ENCODE measurements at places on chromosomes 2 and 18.

GRCh38 chr2:96977631-96978195 is 8.7 kb downstream of the FAM178B start:
- no peak for DNase-seq

DNA sequence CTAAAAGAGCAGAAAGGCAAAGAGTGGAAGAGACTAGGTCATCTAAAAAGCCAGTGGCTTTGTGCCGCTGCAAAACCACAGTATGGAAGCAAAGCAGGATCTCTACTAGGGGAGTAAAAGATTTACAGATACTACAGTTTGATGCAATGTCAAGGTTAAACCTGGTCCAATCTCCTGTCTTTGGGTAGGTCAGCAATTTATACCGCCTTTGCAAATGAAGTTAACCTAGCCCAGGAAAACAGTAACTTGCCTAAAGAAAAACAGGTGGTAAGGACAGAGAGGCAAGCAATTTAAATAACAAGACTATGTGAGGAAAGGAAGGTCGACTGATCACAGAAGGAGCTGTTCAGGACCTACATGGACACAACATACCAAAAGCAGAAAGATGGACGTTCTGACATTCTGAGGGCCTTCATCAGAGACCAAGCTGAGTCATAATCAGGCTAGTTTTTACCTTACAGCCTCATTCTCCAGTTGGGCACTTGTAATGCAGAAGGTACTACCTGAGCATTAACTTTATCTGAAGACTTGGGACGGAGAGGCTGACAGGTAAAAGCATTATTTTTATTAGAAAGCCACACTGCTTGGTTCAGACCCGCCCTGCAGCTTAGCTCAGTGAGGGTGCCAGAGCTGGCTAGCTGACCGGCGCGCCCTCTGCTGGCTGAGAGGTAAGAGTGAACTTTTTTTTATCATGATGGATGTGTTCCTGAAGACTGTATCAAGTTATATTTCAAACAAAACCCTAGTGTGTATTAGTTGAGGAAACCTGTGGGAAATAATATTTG is 15.9 kb downstream of the CDKL4 start:
- no peak for DNase-seq

DNA sequence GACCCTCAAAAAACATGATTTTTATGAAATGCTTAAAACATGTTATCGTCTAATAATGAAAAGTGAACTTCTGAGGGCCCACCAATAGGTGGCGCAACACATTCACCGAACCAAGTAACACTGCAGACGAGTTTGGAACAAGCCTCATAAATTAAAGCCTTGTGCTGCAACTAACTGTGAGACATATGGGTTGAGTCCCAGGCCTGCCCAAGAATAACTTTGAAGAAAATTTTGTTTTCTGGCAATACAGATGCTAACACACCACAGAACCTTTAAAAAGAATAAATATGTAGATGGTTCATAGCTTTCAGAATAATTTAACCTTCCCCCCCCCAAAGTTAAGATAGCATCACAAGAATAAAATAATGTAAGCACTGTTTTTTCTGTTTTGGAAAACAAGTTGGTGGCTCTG is 285.9 kb downstream of the RNF144A start:
- no peak for DNase-seq

DNA sequence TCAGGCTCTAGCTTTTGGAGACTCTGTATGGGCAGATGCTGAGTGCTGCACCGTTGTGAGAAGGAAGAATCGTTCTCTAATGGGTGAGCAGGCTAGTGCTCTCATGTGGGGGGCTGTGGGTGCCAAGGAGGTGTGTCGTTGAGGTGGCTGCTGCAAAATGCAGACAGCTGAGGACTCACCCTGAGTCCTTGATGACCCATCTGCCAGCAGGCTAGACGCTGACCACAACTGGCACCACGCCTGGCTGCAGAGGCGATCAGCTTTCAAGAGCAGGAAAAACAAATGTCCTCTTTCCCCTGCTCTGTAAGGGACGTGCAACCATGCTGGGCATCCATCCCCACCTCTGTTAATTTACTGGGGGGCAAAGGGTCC is 48.2 kb downstream of the HAUS1 start:
- no peak for DNase-seq

GRCh38 chr18:78814766-78815165 is 164.9 kb upstream of the SALL3 start:
- no peak for DNase-seq

DNA sequence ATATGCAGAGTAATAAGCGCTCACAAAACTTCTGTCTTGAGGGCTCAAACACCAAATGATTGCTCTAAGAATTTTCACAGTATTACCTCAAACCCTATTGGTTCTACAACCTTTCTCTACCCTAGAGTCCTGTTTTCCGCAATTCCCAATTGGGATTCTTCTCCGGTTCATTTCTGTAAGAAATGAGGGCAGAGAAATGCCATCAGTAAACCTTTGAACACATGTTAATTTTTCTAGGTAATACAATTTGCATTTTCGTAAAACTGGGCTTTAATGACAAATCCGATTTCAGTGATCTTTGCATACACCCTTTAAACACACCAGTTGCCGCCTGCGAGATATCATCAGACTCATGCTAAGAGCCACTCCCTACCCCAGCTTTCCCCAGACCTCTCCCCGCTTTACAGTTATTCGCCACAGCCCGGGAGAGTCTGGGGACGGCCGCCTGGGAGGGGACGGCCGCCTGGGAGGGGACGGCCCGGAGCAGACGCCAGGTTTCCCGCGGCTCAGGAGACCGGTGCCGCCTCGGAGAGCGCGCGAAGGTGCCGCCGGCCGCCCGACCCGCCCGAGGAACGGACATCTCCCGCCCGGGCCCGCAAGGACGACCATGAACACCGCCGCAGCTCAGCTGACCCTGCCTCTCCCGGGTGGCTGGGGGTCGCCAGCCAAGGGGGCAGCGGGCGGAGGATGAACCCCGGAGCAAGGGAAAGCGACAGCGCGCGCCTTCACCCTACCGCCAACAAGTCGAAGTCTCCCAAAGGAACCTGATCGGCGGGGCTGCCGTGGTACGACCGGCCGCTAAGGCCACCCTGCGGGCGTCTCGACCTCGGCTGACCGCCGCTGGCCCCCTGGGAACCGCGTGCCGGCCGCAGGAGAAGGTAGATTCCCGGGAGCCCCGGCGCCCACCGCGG is 463 bp downstream of the SMC6 start:
- DNase-seq = no peak

GRCh38 chr2:201220102-201220570 is 37.2 kb downstream of the CASP10 start:
- no peak for DNase-seq

DNA sequence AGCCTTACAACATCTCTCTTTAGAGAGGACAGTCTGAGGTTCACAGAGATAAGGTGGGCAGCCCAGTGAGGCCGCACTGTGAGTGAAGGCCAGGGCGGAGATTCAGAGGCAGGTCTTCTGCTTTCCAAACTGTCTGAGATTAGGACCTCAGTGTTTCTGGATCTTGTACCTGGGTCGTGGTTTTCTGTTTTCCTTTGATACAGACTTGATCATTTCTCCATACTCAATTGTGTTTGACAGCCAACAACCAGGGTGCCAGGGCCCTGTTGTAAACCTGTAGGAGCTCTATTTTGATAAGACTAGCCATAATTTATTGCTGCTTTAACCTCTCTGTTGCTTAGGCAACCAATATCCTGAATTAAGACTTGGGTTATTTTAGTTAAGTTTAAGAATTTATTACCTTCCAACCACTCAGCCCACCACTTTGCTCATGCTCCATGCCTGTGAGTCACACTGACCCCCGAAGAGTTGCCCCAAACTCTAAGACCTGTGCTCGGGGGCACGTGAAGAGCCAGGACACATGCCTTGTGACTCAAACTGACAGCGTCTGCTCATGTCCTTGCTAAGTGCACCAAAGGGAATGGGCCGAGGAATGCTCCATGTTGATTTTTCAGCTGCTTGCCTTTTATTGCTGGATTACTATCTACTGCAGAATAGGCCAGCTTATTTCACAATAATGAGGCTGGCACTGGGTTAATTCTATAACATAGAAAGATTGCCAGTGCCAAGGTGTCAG is 248.6 kb downstream of the BCL2 start:
- DNase-seq = no peak
